ENCODE measurements at places on chromosomes 3 and 15. TPM values are rescaled to one million over a fixed set of nuclear protein-coding genes. Genes with fewer than 3 reads are reported as not detected.

DNA sequence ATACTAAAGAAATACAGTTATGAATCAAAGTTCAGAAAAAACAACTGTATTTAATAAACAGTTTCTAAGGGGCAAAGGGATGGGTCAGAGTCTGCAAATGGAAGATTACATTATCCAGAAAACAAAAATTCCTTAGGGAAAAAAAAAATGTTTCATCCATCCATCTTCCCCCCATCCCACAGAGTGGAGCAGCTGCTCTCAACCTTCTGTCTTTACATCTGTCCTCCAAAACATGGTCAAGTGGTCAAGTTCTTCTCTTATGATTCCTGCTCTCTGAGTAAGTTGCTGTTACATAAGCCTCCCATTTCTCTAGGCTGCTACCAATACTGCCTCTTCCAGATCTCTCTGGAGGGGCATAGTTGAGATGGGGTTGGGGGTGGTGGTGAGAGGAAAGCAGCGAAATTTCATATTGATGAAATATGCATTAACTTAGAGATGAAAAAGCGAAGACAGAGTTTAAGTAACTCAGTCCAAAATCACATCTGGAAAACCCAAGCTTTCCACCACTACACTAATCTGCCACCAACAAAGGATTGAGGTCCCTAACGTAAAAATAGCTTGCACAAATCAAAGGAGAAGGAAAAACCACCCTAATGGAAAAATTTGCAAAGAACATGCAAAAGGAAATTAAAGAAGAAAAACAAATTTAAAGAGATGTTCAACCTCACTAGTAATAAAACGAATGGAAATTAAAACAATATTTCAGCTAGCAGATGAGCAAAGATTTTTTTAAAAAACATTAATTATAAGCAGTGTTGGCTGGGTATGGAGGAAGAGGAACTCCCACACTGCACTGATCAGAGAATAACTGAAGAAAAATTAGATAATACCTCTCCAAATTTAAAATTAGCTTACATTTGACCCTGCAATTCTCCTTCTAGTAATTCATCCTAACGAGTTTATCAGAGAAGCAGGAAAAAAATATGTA, 109.5 kb downstream of the ST8SIA2 start:
- DNase-seq = no peak

- no peak for DNase-seq
Measured at GRCh38 chr3:13009946-13010315, 63.3 kb downstream of the IQSEC1 start.

The FSD2 gene
- total RNA-seq = not detected

- DNase-seq = no peak
Measured at GRCh38 chr3:73473898-73474416, 150.8 kb downstream of the PDZRN3 start.

The LDHAL6B gene
- not detected for total RNA-seq
